A549 treated with DMSO at 1 μM for 4 hours (cell line): ENCODE measurements at places on chromosomes 13 and 19. TPM values are rescaled to one million over a fixed set of nuclear protein-coding genes. Genes with fewer than 3 reads are reported as not detected.

ADAMTSL5 gene
- total RNA-seq: 2.7 to 4.2 TPM (median 3.4 TPM) in 5 replicates

DIRAS1 gene
- total RNA-seq: 3.5 to 4.3 TPM (median 4.1 TPM) in 5 replicates

CFAP97D2 gene
- total RNA-seq: not detected in 5 replicates

SERTM1 gene
- not detected in 5 replicates for total RNA-seq

CD37 gene
- not detected in 5 replicates for total RNA-seq

MBD3L2 gene
- not detected in 5 replicates for total RNA-seq

SBK2 gene
- 2.0 to 2.9 TPM (median 2.2 TPM) in 5 replicates for total RNA-seq

ACTMAP gene
- total RNA-seq: 16.4 to 19.7 TPM (median 18.4 TPM) in 5 replicates

SYNE4 gene
- 0.17 to 0.63 TPM (median 0.31 TPM) in 5 replicates for total RNA-seq

PCSK4 gene
- 0.64 to 1.2 TPM (median 0.89 TPM) in 5 replicates for total RNA-seq

ZNF93 gene
- total RNA-seq: not detected in 5 replicates

LDLR gene
- total RNA-seq: 25.6 to 35.9 TPM (median 33.0 TPM) in 5 replicates

ELL gene
- 4.9 to 5.5 TPM (median 5.0 TPM) in 5 replicates for total RNA-seq

LILRA1 gene
- total RNA-seq: not detected in 5 replicates

LILRB3 gene
- total RNA-seq: 0.04 to 0.17 TPM (median 0.11 TPM) in 3 of 5 replicates, not detected in the others

LRRC4B gene
- 0.28 to 0.85 TPM (median 0.63 TPM) in 5 replicates for total RNA-seq
